ENCODE measurements at places on chromosomes 13 and 19.

DNA sequence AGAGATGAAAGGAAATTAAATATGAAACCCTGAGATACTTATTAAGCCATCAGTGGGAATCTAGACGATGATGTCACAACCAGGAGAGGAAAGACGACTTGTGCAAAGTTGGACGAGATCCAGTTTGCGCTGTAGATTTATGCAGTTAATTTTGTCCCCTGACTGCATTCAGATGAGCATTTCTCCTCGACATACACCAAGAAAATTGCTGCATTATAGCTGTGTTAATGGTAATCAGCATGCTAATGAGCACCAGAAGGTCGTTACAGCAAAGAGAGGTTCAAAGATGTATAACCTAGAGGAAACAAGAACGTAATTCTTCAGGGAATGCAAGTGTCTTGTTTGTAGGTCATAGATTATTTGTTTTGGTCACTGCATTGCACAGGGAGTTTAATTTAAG is 371.7 kb downstream of the RBM26 start:
- DNase-seq: no peak

DNA sequence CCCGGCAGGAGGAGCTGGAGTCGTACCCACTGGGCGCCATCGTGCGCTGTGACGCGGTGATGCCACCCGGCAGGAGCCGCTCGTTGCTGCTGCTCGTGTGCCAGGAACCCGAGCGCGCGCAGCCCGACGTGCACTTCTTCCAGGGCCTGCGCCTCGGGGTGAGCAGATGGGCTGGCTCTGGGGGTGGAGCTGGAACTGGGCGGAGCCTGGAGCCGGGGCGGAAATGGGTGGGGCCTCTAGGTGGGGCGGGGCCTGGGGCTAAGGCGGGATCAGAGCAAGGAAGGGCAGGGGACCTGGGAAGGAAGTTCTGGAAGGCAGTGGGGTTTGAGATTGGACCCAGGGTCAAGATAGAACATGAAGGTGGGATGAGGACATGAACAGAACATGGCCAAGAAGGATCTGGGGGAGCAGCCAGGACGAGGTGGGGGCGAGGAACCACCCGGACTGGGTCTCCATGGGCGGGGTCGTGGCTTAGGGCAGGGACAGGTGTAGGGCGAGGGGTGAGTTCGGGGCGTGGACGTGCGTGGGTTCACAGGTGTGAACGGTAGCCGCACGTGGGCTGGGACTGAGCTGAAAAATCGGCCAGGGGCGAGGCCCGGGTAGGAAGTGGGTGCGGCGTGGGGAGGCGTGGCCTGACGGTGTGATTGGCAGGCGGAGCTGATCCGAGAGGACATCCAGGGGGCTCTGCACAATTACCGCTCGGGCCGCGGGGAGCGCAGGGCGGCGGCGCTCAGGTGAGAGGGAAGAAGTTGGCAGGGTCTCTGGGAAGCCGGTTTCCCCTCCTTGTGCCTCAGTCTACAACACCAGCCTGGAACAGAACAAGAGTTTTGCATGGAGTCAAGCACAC is 4.7 kb downstream of the EPS8L1 start:
- DNase-seq: peak; percentile 76

- DNase-seq: no peak
Measured at GRCh38 chr13:40273253-40274025, 393.0 kb downstream of the FOXO1 start.

- peak; percentile 51 for DNase-seq
Measured at GRCh38 chr19:54207983-54208783, 7.5 kb downstream of the RPS9 start.

DNA sequence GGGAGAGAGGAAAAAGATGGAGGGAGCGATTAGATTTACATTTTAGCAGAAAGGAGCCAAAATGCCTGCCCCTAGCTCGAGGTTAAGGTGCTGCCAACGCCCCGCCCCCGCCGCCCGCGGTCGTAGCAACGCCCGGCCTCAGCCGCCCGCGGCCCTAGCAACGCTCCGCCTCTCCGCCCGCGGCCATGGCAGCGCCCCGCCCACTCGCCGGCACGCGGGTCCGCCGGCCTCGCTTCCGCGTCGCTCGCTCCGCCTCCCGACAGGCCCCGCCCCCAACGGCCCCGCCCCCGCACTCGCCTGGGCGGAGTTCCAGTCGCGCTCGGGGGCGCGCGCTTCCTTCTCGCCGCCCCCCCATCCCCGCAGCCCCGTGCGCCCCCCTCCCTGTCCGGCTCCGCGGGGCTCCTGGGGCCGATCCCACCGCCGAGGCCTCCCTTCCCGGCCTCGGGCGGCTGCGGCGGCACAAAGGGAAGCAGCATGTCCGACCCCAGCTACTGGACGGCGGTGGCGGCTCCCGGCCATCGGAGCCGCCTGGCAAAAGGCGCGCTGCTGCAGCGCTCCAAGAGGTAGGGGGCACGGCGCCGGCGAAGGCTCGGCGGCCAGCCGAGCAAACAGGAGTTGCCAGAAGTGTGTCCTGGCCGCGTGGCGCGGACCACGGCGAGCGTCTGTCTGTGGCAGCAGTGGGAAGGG is 20.3 kb downstream of the MAST3 start:
- DNase-seq: peak; percentile 93
